ENCODE measurements at places on chromosomes 5 and 9.

DNA sequence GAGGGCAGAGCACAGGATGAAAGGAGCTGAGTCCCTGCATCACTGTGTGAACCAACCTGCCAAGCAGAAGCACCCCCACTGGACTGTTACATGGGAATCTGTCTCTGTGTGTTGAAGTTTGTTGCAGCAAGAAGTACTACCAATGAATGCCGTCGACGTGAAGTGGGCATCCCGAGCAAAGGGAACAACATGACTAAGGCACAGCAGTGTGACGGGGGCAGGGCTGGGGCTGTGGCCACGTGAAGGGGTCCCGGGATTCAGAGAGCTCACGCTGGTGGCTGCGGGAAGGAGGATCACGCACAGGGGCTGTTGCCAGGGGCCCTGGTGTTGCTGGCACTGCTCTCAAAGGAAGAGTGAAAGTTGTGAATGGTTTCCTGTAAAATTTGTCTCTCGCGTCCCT lies 27.5 kb upstream of the GABBR2 start:
- DNase-seq: no peak

DNA sequence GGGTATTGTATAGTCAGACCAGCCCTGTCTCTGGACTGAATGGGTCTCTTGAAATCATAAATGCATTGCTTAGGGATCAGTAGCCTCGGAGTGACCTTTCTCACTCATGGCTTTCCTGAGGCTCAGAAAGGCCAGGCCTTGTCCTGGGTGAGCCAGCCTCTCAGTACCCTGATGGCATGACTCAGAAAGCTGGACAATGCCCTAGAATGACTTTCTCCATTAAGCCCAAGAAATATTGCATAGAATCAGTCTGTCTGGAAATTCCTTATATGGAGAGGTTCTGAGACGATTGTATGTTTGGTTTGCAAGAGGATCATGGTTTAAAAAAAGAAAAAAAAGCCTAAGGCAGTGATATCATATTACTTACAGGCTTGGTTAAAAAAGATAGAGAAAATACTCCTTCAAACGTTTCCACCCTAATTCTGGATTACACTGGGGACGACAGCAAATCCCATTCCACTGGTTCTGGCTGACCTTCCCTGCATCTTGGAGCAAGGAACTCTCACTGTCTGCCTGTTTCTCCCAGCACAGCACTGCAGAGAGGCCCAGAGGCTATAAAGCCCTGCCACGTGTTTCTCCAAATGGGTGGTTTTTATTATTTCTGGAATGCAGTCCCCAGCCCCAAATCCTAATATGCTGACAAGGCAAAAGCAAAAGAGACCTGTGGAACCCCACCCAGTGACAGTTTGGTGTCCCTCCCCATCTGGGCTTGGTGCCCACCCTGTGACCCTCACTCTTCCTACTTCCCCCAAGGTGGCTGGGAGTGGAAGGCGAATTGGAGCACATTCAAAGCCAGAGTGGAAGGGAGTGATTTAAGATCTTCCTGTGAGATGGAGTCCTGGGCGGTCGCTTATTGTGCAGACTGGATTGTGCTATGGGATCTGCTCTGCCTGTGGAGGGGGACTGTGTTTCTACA lies 34.4 kb downstream of the MAP1B start:
- no peak for DNase-seq

- DNase-seq: no peak
These were observed 211.4 kb downstream of the KIAA0825 start for GRCh38 chr5:94407023-94407422.

DNA sequence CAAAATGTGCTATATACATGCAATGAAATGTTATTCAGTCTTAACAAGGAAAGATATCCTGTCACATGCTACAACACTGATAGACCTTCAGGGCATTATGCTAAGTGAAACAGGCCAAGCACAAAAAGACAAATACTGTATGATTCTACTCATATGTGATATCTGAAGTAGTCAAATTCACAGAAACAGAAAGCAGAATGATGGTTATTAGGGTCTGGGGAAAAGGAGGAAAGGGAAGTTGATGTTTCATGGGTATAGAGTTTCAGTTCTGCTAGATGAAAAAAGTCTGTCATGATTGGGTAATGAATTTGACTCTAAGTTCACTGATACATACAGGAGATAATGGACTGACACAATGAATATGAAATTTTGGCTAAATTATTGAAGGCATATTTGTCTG lies 11.2 kb upstream of the RIC1 start:
- no peak for DNase-seq

DNA sequence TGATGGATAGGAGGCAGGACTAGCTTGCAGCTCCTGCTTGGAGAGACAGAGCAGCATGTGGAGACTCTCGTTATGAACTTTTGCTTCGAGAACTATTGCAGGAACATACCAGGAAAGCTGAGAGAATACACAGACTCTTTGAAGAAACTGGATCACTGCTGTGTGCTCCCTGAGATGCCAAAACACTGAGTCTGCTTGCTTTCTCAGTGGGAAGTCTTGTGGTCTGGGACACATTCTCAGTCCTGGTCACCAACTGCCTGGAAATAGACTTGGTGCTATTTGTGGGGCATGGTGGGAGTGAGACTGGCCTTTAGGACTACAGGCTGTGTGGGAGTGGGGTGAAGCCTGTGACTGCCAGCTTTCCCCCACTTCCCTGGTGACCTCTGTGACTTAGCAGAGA lies 252.6 kb downstream of the MED10 start:
- no peak for DNase-seq

GRCh38 chr9:134547161-134548100 lies 94.2 kb upstream of the COL5A1 start:
- no peak for DNase-seq

DNA sequence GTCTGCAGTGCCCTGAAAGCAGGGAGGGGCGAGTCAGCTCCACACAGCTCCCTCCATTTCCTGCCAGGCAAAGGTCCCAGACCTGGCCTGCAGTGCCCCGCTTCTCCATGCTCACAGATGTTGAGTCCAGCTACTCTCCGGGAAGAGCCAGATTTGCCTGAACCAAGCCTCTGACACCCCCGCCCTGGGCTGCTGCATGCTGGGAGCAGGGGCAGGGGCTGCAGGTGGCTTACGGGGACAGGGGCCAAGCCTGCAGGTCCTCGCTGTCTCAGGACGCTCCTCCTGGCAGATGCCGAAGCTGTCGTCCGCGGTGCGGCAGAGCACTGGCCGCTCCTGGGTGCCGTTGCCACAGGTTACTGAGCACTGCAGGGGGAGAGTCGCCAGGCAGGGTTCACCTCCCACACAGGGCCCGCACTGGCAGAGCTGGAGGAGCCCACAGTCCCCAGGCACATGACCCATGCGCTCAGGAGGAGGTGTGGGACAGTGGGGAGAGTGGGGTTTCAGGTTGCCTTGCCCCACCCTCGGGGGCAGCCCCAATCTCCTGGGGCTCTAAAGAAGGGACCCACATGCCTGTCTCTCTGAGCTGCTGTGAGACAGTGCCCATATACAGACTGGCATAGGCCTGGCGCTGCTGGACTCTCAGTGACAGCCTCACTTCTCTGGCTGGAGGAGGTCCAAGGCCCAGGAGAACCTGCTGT lies 62.4 kb downstream of the ZNF354C start:
- no peak for DNase-seq

DNA sequence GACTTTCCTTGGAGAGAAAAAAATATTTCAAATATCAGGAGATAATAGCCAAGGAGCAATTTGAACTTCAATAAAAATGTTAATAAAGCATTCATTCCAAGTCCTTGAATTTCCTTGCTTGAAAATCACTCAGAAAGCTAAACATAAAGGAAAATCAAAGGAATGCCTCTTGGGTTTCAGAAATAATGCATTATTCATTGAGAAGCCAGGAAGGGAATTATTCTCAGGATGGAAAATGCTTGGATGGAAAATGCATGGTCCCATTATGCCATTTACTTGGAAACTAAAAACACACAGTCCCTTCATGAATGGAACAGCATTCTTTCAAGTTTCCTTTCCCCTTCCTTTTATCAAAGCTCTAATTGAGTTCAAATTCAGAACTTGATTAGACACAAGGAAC lies 160.9 kb downstream of the LPAR1 start:
- no peak for DNase-seq

- no peak for DNase-seq
These were observed 4.7 kb downstream of the NTNG2 start for GRCh38 chr9:132166599-132166998.

- peak; percentile 49 for DNase-seq
These were observed 3.2 kb downstream of the SH3PXD2B start for GRCh38 chr5:172450861-172451695.

GRCh38 chr5:92761585-92761984 lies 819.4 kb downstream of the NR2F1-AS1 start:
- no peak for DNase-seq

GRCh38 chr5:135600152-135600570 lies 21.4 kb upstream of the CXCL14 start:
- DNase-seq: no peak

- no peak for DNase-seq
These were observed 145.5 kb upstream of the SLC24A2 start for GRCh38 chr9:19934301-19934871.

GRCh38 chr9:135488527-135488926 lies 8.9 kb downstream of the PPP1R26 start:
- no peak for DNase-seq

DNA sequence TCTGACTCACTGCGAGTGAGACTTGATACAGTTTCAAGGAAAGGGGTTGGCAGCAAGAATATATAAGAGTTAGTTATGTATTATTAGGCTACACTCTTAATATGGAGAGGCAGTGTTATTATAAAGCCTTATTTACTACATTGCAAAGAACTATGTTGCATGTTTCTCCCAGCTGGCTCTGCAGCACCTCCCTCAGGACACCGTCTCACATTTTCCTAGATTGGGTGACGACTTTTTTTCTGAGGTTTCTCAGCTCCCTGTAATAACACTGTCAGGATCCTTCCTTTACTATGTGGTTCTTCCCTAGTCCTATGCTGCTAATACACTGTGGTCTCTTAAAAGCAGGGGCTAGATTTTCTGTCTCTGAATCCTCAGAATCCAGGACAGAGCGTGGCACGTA lies 153.7 kb downstream of the INSYN2B start:
- DNase-seq: no peak

DNA sequence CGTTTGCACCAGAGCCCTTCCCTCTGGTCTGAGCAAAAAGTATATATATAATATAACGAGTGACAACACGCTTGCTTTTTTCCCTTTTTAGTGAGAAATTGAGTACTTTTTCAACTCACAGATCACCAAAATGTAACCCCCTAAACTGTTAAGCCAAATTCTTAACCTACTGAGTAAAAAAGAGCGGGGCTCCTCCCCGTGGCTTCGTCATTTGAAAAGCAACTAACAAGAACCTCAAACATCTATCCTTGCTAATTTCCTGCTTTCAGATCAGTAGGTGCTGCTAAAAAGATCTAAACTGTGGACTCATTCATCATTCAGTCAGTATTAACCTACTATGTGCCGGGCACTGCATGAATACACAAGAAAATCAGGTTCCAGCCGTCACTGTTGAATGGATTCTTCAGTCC lies 1.0 kb upstream of the PTBP3 start:
- DNase-seq: peak; percentile 65

DNA sequence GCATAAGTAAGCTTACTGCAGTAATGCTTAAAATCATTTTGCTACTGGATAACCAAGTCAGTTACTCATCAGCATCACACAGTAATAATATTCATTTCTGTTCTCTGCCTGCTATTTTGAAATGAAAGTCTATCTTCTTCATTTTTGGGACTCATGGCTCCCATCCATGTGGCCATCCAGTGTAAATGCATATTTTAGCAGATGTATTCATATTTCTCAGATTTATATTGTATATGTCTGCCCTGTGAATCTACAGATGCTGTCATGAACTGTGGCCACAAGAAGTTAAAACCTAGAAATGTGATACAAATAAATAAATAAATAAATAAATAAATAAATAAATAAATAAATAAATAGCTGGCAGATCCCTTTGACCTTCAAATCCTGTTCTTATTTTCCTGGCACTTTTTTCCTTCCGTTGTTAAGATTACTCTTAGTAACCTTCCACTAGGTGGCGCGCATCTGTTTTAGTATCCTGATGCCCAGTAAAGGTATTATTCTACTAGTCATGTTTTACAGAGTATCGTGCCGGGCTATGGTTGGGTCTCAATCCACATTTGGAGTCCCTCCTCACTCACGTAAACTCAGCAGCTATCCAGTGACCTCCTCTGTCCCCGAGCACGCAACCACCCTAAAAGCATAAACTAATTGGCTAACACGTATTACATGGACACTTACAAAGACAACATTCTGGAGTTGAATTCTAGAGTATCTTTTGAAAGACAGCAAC lies 79.2 kb upstream of the IL7R start:
- peak; percentile 72 for DNase-seq

DNA sequence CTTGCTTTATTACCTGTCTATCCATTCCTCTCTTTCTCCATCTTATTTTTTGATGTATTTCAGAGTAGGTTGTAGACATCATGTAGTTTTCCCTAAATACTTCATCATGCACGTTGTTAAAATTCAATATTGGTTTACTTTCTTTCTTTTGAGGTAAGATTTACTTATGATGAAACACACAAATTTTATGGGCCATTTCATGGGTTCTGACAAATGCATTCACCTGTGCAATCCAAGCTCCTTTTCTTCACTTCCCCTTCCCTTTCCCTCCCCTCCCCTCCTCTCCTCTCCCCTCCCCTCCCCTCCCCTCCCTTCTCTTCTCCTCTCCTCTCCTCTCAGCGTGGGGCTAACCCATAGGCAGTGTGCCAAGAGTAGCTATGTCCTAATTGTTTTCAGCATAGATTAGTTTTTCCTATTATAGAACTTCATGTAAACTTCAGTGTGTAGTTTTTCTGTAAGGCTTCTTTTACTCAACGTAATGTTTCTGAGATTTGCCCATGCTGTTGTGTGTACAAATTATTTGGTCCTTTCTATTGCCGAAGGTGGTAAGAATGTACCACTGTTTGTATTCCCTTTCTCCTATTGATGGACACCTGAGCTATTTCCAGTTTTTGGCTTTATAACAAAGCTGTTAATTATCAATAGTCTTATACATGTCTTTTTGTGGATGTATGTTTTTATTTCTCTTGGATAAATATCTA lies 92.9 kb upstream of the CLINT1 start:
- DNase-seq: no peak

GRCh38 chr5:141605523-141606277 lies 13.1 kb downstream of the DIAPH1 start:
- peak; percentile 50 for DNase-seq

DNA sequence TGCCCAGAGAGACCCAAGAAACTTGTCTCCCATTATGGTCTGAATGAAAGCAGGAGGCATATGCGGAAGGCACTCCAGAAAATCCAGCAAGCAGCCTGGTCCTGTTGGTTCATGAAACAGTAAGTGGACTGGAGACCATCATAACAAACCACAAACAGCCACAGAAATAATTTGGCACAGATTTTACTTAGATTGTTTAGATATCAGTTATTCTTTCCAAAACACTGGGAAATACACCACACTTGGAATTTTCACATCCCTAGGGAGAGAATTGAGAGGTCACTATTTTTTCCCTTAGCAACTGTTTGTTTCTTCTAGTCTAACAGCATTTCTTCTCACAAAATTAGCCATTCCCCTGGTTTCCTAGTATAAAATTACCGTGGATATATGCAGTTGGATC lies 300.8 kb downstream of the OSTF1 start:
- no peak for DNase-seq

GRCh38 chr5:142605611-142606010 lies 80.3 kb downstream of the FGF1 start:
- DNase-seq: no peak

- DNase-seq: no peak
These were observed 32.9 kb downstream of the ACER2 start for GRCh38 chr9:19441730-19442129.

GRCh38 chr9:125822902-125823301 lies 75.7 kb downstream of the PBX3 start:
- no peak for DNase-seq

All from activated naive CD4-positive, alpha-beta T cell treated with anti-CD3 and anti-CD28 coated beads, Interleukin-2, amount 50 U/mL, for 16 hours (primary cell).